ENCODE measurements at places on chromosomes 13 and 19.

- DNase-seq, result no peak
Measured at GRCh38 chr19:28154077-28154476, 1058.9 kb downstream of the UQCRFS1 start.

DNA sequence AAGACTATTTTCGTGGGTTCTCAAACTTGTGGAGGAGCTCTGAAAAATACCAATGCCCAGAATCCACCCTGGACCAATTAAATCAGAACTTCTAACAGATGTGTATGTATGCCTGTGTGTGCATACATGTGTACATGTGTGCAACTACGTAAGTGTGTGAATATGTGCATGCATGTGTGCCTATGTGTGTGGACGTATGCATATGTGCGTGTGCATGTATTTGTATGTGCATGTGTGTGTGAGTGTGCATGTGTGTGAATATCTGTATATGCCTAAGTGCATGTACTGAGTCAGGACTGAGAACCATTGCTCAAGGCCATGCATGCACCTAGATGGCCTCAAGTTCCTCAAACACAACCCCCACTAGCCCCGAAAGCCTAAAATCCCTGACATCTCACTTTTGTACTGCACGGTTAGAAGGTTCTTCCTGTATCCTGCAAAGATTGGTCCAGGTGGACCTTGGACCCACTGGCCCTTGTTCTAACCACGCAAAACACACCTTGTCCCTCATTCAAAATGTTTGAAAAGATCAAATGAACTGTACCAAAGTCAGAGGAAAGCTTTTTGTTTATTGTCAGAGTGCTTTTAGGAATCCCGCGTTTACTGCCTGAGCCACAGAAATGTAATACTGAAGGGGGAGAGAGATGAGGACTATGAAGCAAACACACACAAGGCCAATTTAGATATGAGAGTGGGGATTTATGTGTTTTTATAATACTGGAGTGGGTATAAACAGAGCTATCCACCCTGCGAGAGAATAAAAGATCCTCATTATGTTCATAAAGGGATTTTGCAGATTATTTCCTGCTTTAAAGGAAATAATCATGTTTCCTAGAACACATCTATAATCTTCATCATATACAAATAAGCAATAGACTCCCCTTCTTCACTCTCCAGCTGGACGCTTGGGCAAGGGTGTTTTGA lies 39.1 kb downstream of the LATS2 start:
- DNase-seq, result no peak

DNA sequence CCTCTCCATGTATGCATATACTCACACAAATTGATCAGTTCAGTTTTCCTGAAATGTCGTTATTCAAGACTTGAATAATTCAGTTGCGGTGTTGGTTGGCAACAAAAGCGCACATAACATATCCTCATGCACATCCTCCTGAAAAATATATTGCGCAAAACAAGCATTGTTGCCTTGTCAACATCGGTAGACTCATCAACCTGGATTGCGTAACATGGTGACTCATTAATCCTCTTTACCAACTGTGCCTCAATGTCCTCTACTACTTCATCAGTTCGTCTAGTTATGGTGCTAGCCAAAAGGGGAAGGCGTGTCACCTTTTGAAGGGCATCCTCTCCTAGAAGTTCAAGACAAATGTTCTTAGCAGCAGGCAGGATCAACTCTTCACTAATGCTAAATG lies 357.7 kb downstream of the LMO7 start:
- no peak for DNase-seq

- no peak for DNase-seq
Measured at GRCh38 chr13:22469452-22469851, 711.3 kb upstream of the SGCG start.

DNA sequence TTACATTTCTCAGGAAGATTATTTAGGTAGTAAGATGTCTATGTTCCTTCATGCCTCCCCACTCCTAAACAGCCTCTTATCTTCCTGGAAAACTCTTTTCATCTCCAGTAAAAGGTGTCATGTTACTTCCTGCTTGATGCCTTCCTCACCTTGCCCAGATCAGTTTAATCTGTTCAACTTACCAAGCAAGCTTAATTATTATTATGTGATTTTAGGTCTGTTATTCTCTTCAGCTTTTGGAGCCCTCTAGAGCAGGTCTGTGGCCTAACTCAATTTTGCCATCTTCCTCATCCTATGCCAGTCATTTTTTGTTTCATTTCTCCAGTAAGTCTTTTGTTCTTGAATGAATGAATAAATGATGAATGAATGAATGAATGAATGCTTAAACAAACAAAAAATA lies 528.4 kb downstream of the DCT start:
- no peak for DNase-seq

GRCh38 chr19:18798384-18799352 lies 7.6 kb upstream of the COMP start:
- no peak for DNase-seq

DNA sequence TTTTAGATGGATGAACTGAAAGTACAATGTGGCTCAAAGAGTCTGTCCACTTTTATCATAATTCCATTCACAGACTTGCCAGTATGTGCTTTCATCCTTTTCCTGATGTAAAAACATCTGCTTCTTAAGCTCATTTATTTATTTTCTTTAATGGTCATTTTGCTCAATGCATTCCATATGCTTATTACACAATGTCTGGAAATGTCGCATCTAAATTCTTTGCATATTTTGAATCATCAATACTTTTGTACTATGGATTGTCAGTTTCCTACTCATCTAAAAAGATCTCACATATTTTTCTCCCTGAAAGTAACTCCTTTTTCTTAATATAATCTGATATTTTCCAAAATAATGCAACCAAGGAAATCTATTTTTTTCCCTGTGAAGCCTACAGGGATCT lies 1315.8 kb downstream of the EFNB2 start:
- DNase-seq, result no peak

- DNase-seq, result no peak
Measured at GRCh38 chr13:101382086-101382485, 34.2 kb downstream of the NALCN start.

All from activated gamma-delta T cell treated with Interleukin-2 at 50 U/mL for 16 hours (primary cell).